DND-41 (cell line): ENCODE measurements at places on chromosomes 5 and 9.
A peak's percentile ranks its signal among the peaks of the same experiment; 100 is the strongest.

- DNase-seq, result no peak
These were observed 21.3 kb downstream of the CYSTM1 start for GRCh38 chr5:140196115-140196814.

DNA sequence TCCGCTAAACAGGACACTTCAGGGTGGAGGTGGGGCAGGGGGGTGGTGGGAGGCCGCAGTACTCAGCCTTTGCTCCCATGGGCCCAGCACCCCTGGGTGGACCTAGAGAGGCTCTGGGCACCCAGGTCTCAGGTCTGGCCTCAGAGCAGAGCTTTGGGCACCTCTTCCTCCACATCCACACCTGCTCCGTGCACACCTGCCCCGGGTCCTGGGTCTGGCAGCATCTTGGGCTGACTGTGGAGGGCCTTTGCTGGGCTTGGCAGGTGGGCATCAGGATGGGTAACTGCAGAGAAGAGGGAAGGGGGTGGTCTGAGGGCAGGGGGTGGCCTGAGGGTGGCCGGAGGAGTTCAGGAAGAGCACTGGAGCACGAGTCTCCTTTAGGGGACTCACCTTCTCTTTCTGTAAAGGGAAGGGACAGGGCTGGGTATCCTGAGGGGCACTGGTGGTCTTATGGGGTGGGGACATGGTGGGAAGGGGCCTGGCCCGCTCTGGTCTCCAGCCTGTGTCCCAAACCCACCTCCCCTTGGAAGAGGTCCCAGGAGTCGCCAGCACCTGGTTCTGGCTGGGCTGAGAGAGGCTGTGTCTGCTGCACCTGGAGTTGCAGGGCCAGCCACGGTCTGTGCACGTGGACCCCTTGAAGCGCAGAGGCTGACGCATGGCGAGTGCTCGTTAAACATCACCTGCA is 106.7 kb upstream of the IER5L start:
- no peak for DNase-seq

DNA sequence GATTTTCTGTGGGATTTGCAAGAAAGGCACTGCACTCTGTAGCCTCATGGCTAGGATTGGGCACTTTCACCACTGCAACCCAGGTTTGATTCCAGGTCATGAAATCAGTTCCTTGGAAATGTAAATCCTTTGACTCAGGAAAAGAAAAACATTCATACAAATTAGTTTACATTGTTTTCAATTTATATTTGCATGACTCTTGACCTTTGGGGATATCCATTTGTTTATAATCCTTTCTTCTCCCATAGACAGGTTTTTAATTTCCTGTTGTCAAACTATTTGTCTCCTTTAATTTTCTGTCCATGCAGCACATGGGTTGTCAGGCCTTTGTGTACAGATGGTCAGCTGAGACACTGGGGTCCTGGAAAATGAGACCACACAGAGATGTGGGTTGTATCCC is 801.5 kb downstream of the NR2F1-AS1 start:
- no peak for DNase-seq

DNA sequence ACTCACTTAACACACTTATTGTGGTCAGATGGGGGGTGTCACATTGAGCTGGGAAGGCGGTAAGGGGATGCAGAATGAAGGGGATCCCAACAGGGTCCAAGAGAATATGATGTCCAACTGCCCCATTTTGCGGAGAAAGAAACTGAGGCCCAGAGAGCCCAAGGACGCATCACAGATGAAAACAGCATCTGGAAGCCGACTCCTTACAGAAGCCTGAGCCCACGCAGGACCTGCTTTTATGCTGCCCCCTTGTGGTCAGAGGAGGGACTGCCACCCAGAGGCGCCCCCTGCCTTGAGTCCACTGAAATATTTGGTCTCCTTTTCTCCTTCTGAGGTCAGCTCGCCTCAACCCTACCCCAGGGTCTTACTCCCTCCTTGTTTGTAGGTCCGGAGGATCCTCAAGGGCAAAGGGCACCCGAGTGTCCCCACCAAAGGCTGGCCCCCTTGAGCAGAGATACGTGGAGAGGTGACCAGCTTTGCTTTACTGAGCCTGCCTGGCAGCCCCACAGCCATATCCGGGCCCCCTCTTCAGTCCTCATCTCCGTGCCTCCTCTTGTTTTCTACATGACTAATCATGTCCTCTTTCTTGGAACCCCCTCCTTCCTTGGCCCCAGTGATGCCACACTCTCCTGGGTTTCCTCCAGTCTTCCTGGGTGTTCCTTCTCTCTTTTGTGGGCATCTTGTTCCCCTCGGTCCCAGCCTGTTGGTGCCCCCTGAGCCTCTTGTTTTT is 30.0 kb upstream of the TTLL11 start:
- peak; percentile 65 for DNase-seq

- DNase-seq, result no peak
These were observed 599.6 kb upstream of the GRAMD2B start for GRCh38 chr5:125823572-125823971.

- no peak for DNase-seq
These were observed 38.2 kb downstream of the CXXC5 start for GRCh38 chr5:139686356-139686705.

- peak; percentile 28 for DNase-seq
These were observed 136.5 kb upstream of the STK32A start for GRCh38 chr5:147098233-147098790.

- DNase-seq, result no peak
These were observed 42.4 kb downstream of the NKX2-5 start for GRCh38 chr5:173192561-173192960.

DNA sequence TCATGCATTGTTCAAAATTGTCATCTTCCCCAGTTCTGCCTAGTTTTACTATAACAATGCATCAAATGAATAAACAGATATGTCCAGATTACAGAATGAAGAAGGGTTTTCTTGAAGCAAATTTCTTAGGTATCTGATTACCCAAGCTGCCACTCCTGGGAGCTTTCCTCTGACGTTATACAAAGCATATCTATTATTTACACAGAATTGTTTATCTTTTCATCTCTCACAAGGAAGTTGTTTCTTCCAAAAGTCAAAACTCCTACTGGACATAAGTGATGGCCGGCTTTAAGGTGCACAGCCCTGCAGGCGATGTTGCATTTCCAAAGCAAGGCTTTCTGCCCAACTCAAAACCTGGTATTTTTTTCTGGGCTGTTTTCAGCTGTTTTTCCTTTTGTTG is 73.4 kb upstream of the ANKH start:
- no peak for DNase-seq

DNA sequence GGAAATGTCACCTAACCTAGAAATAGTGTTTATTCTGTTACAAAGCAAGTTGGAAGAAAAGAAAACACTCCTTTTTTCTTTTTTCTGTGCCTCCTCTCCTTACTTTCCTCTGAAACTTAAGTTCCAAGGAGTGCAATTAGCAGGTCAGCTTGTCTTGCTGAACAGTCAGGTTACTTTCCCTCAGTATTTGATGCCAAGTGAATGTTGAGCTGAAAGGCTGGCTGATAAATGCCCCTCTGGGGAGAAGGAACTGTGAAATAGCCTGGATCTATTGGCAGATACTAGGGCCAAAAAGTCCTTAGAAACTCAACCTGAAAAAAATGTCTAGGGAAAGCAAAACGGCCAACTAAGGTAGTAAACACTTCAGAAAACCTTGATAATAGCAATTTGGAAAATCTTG is 43.6 kb downstream of the GRIA1 start:
- no peak for DNase-seq

GRCh38 chr9:8457816-8458215 is 658.2 kb upstream of the DMAC1 start:
- DNase-seq, result no peak

DNA sequence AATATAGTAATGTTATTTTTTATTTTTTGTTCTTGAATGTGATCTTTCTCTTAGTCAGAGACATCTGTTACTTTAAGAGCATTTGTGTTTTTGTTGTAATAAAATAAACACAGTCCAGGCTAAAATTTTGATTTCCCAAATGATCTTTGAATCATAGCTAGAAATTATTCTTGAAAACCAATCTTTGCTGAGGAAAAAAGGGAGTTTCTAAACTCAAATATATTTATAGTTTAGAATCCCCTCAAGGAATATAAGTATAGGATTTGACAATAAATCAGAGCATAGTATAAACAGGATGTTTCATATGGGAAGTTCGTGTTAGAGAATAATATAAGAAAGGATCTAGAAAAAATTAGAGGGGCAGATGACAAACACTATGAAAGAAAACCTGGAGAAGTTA is 118.8 kb upstream of the ADAMTS19 start:
- no peak for DNase-seq

DNA sequence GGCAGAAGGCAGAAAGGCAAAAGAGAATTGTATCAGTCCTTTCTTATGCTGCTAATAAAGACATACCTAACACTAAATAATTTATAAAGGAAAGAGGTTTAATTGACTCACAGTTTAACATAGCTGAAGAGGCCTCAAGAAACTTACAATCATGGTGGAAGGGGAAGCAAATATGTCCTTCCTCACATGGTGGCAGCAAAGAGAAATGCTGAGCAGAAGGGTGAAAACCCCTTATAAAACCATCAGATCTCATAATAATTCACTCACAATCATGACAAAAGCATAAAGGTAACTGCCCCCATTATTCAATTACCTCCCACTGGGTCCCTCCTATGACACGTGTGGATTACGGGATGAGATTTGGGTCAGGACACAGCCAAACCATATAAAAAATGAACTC is 312.5 kb upstream of the PTGER4 start:
- no peak for DNase-seq

GRCh38 chr5:114265432-114266060 is 96.3 kb upstream of the KCNN2 start:
- DNase-seq, result no peak

- DNase-seq, result no peak
These were observed 143.4 kb downstream of the EPB41L4A start for GRCh38 chr5:112275671-112276070.

GRCh38 chr5:171629221-171629620 is 156.4 kb upstream of the SMIM23 start:
- no peak for DNase-seq

DNA sequence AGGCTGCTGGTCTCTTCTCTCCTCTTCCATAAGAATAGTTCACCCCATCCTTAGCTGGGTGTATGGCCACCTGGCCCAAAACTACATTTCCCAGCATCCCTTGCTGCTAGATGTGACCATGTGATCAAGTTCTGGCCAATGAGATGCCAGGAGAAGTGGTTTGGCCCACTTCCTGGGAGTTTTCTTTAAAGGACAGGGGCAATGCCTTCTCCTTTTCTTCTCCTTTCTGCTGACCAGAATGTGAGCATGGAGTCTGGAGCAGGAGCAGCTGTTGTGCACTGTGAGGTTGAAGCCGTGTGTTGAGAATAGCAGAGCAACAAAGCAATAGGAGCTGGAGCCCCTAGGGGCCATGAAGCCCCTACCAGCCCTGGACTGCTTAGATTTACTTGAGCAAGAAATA is 36.8 kb downstream of the C9orf50 start:
- peak; percentile 74 for DNase-seq

- no peak for DNase-seq
These were observed 8.7 kb upstream of the SH3PXD2B start for GRCh38 chr5:172463031-172463430.

GRCh38 chr9:121071756-121072421 is 2.9 kb upstream of the CNTRL start:
- peak; percentile 47 for DNase-seq

DNA sequence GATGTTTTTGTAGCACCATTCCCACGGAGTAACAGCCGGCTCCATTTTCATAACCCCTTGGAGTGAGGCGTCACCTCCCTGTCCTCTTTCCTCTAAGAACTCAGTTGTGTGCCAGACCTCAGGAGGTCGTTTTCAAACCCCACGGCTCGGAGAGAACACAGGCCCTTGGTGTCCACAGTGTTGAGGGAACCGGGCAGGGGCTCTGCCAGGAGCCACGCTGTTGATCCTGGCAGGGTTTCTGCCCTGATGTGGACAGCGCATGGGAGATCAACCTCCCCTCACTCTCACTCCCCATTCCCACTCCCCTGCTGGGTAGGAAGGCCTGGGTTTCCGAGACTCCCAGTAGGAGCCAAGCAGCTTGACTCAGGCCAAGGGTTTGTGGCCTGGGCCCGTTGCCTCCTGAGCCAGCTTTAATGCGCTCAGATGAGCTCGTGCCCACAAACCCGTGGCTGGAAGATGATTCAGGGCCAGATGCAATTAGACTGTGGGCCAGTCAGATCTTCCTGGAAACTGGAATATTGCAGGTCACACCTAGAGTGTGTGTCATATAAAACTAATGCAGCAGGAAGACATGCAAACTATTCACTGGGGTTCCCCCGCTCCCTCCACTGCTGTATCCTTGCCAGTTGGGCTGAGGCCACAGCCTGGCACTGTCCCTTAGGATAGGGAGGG is 133.4 kb downstream of the SLC12A2 start:
- DNase-seq, result no peak

- peak; percentile 90 for DNase-seq
These were observed 1.1 kb upstream of the SEMA4D start for GRCh38 chr9:89498852-89499480.

- no peak for DNase-seq
These were observed 32.2 kb downstream of the ZNF131 start for GRCh38 chr5:43152946-43153345.

DNA sequence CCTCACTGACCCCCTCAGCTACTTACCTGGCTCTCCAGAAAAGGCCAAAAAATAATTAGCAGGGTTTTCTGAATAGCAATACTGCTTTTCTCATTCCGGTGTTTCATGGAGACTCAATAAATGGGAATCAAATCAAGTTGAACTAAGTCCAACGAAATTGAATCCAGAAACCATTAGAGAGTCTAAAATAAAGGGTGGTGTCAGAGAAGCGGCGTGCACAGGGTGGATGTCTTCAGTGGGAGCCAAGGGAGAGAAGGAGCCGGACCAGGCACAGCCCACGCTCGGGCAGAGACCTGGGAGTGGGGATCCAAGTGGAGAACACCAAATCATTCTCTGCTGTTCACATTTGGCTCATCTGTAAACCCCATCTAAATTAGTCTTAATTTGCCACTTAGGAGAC is 40.2 kb upstream of the WWC1 start:
- DNase-seq, result no peak

DNA sequence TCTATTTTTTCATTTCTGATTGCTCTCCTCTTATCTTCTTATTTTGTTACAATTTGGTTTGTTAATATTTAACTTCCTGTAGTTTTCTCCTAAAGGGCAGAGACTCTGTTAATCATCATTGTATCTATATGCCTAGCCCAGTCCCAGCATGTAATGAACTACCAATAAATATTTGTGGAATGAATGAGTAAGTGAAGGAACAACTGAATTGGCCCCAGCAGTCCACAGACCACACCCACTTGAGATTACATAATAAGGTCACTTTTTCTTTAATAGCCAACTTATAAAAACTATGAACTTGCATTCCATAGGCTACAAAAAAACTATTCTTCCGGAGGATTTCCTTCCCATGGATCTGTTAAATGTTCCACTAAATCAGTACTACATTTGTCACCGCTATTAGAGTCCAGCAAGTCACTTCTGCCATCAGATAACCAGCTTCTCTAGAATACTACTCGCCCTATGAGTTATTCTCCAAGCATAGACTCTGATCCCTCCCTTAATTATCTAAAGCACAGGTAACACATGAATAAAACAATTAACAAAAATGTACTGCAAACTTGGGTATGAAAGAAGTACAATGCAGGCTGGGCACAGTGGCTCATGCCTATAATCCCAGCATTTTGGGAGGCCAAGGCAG is 27.5 kb upstream of the TNPO1 start:
- no peak for DNase-seq

DNA sequence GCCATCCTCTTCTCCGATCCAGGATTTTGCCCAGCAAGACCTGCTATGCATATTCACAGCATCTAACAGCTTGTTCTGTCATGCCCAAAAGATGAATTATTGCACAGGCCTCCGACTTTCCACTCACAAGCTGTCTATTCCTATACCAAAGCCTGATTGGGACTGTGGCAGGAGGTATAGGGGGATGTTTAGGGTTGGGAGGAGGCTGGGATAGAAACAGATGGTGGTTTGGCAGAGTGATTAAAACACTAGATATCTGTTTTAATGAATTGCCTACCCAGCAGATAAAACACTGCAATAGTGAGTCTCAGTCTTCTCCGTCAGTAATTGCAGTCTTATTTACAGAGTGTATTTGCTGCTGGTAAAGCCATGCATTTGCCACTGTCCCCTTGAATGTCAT is 215.3 kb downstream of the TLR4 start:
- DNase-seq, result no peak
